Choroid plexus epithelial cell (primary cell): ENCODE measurements at places on chromosomes 11 and 22.

DNA sequence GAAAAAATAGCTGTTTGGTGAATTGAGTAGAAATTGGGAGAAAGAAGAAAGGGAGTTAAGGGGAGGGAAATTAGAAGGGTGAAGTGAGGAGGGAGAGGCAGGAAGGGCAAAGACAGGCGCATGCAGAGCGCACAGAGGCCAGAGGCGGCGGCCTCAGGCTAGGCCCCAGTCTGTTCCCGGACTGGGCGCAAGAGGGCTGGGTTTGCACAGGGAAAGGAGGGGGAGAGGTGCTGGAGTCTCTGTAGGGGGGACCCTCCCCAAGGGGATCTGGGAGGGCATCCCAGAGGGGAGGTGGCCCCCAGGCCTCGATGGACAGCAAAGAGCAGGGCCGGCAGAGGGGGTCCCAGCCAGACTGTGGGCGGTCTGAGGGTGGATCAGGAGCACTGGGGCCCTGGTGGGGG, 1.3 kb upstream of the FLRT1 start:
- no peak for DNase-seq

DNA sequence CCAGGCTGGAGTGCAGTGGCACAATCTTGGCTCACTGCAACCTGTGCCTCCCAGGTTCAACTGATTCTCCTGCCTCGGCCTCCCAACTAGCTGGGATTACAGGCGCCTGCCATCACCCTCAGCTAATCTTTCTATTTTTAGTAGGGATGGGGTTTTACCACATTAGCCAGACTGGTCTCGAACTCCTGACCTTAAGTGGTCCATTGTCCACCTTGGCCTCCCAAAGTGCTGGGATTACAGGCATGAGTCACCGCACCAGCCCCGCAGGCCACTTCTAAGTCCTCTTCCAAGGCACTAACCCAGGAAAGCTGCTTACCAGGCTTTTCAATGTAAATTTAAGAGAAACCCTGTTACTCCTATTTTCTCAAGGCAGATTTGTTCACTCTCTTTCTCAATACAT, 50.4 kb downstream of the DENND5A start:
- peak; percentile 46 for DNase-seq

DNA sequence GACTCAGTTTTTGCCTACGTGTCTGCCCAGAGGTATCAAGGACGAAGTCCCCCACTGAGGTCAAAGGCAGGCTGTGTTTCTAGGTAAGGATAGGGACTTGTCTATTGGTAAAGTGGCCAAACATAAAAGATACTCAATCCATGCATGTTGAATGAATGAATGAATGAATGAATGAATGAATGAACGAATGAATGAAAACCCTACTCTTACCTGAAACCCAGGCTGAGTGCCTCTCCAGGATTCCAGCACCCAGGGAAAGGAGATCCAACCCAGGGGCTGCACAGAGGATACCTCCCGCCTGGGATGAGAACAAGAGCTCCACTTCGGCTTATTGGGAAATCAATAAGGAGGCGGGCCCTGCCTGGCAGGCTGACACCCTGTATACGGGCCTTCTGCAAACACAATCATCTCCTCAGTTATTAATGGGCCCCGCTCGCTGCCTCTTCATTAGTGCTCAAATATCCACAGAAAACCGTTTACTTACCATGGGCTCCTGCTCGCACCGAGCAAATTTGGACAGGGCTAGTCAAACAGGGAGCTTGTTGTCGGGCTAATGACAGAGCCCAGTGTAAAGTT, 177.4 kb downstream of the BUD13 start:
- no peak for DNase-seq

DNA sequence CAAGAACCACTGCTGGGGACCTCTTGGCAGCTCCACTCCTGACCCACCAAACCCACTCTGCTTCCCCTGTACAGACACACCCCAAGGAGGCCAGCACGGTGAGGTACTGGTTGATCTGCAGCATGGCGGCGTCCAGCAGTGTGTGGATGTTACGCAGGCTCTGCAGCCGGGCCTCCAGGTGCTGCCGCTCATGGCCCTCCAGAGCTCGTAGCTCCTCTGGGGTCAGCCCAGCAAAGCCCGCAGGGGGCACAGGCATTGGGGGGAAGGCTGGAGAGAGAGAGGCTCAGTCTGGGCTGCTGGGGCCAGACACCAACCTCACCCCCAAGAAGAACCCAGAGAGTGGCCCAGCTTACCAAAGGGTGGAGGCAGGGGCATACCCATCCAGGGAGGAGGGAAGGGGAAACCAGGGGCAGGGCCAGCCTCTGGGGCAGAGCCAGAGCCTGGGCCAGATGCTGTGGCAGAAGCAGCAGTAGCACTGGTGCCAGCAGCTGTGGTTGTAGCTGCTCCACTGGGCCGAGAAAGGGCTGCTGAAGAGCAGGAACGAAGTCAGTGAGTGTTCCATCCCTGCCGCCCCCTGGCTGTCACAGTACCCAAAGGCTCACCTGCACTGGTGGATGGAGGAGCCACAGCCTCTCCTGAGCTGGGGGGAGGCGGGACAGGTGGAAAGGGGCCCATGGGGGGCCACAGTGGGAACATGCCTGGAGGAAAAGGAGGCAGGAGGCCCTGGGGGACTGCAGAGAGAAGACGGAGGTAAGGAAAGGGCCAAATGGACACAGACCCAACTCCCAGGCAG, 4.5 kb downstream of the SYVN1 start:
- DNase-seq = no peak
